ENCODE measurements at places on chromosomes 12 and 14.

DNA sequence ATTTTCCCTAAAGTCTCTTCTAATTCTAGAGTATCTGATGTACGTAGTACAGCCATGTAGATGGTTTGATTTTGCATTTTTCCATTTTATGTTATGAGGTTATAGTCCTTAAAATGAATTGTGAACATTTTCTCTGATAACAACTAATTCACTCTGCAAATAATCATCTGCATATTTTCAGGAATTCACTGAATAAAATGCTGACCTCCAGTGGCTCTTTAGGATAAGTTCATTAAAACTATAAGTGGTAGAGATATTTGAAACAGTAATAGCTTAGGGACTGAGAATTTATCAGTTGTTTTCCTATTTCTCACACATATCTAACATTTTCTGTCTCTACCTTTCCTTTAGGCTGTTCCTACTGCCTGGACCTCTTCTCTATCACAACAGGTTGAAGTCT lies 4.4 kb downstream of the MSRB3 start:
- no peak for DNase-seq
- H3K36me3 ChIP-seq: no peaks in the 10 kb centered on the region
- H3K4me3 ChIP-seq: no peak overlapping the region
- no peaks in the 10 kb centered on the region for H3K4me1 ChIP-seq
- no peaks in the 10 kb centered on the region for H3K27me3 ChIP-seq

DNA sequence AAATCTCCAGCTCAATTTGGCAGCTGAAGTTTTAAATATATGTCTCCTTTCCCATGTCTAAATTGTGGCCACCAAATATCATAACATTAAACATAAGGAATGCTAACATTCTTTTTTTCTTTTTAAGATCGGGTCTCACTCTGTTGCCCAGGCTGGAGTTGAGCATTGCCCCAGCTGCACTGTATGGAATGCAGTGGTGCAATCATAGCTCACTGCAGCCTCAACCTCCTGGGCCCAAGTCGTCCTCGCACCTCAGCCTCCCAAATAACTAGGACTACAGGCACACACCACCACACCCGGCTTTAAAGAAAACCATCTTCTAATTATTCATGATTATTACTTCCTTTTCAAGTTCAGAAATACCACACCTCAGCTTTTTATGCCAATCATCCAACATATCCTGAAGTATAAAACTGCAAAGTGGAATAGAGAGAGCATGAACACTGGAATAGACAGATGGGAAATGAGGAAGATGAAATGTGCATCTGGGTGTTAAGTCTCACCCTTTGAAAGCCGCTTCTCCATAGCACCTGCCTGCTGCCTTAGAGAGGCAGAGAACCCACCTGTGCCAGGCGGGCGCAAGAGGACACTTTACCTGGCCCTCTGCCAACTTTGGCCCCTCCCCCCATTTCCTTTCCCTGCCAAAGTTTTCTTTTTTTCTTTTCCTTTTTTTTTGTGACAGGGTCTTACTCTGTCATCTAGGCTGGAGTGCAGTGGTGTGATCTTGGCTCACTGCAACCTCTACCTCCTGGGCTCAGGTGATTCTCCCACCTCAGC lies 2.8 kb upstream of the EML1 start:
- H3K4me1 ChIP-seq: no peaks in the 10 kb centered on the region
- H3K36me3 ChIP-seq: no peaks in the 10 kb centered on the region
- no peak overlapping the region for H3K27ac ChIP-seq
- no peak overlapping the region for H3K4me3 ChIP-seq
- no peak for DNase-seq
- no peaks in the 10 kb centered on the region for H3K27me3 ChIP-seq

GRCh38 chr14:95981965-95982364 lies 57.2 kb upstream of the C14orf132 start:
- no peaks in the 10 kb centered on the region for H3K36me3 ChIP-seq
- H3K4me3 ChIP-seq: no peak overlapping the region
- no peak overlapping the region for H3K27ac ChIP-seq
- no peak for DNase-seq
- peaks cover 10% of the 10 kb centered on the region for H3K4me1 ChIP-seq

DNA sequence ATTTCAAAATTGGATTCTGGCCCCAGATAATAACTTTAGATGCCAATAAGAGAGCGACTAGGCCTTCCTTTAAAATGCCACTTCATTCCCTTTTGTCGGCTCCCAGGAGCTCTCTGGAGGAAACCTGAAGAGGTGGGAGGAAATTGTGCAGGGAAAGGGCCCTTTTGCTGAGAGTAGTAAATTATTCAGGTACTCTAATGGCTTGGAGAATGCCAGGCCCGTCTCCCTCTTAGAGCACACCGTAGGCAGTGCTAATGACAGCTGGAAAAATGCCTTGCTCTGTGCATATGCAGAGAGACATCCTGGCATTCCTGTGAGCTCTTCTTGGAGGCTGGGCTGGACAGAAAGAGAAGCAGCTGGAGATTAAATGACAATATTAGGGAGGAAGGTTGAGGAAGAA lies 115.0 kb upstream of the RPH3A start:
- DNase-seq: no peak
- no peak overlapping the region for H3K4me3 ChIP-seq
- H3K36me3 ChIP-seq: no peaks in the 10 kb centered on the region
- no peaks in the 10 kb centered on the region for H3K4me1 ChIP-seq
- no peaks in the 10 kb centered on the region for H3K27me3 ChIP-seq

- no peaks in the 10 kb centered on the region for H3K27me3 ChIP-seq
- H3K4me1 ChIP-seq: no peaks in the 10 kb centered on the region
- DNase-seq: no peak
- H3K4me3 ChIP-seq: no peak overlapping the region
Observed at GRCh38 chr14:42513837-42514236, 907.2 kb downstream of the LRFN5 start.

DNA sequence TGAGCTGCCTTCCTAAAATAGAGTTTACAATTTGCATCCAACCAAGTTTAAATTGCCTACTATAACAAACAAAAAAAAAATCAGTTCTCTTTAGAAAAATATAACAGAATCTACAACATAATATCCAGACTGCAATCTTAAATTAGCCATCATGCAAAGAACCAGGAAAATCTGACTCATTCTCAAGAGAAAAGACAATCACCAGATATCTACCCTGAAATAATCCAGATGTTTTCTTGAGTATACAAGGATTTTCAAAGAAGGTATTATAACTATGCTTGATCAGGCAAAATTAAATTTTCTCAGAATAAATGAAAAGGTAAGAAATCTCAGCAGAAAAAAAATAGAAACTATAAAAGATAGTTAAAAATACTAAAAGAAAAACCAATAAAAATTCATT lies 115.6 kb downstream of the CCER1 start:
- no peak overlapping the region for H3K4me3 ChIP-seq
- no peak for DNase-seq
- H3K27me3 ChIP-seq: no peaks in the 10 kb centered on the region
- no peaks in the 10 kb centered on the region for H3K36me3 ChIP-seq
- no peaks in the 10 kb centered on the region for H3K4me1 ChIP-seq

DNA sequence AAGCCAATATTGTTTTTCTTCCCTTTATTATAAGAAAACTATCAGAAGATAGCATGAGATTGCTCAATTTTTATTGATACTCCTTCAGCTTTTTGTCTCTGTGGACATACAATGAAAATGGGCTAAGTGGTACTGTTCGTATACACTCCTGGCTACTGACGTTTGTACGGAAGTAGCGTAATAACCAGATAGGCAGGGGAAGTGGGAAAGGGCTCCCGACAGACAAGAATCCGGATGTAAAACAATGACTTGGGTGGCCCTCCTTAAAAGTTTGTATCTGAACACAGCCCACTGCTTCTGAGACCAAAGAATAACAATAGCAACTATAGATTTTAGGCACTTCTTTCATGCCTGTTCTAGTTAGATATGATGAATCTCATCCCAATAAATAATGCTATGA lies 99.6 kb downstream of the RPS6KA5 start:
- H3K27me3 ChIP-seq: no peaks in the 10 kb centered on the region
- no peak overlapping the region for H3K4me3 ChIP-seq
- H3K4me1 ChIP-seq: no peaks in the 10 kb centered on the region
- no peak overlapping the region for H3K27ac ChIP-seq
- H3K36me3 ChIP-seq: no peaks in the 10 kb centered on the region
- DNase-seq: no peak
